Stimulated activated CD8-positive, alpha-beta memory T cell treated with anti-CD3 and anti-CD28 coated beads, Interleukin-12 subunit alpha, Interleukin-12 subunit beta, amount 100 ng/mL, for 4 hours (primary cell): ENCODE measurements at places on chromosomes 7 and 10.

GRCh38 chr10:88903715-88904114 lies 23.7 kb downstream of the STAMBPL1 start:
- no peak for DNase-seq

DNA sequence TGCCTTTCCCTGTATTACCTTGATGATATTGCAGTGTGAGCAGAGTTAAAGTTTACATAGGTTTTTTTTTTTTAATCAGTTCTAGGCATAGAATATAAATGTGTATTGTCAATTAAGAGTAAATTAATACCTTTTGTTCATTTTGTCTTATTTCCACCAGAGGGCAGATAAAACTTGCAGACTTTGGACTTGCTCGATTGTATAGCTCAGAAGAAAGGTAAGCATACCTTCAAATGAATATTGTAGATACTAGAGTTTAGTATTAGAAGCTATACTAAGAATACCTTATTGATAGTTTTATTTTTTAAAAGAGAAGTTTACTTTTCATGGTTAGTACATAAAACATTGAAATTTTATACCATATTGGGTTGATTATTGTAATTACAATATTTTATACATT lies 86.8 kb downstream of the MPLKIP start:
- DNase-seq, result no peak

DNA sequence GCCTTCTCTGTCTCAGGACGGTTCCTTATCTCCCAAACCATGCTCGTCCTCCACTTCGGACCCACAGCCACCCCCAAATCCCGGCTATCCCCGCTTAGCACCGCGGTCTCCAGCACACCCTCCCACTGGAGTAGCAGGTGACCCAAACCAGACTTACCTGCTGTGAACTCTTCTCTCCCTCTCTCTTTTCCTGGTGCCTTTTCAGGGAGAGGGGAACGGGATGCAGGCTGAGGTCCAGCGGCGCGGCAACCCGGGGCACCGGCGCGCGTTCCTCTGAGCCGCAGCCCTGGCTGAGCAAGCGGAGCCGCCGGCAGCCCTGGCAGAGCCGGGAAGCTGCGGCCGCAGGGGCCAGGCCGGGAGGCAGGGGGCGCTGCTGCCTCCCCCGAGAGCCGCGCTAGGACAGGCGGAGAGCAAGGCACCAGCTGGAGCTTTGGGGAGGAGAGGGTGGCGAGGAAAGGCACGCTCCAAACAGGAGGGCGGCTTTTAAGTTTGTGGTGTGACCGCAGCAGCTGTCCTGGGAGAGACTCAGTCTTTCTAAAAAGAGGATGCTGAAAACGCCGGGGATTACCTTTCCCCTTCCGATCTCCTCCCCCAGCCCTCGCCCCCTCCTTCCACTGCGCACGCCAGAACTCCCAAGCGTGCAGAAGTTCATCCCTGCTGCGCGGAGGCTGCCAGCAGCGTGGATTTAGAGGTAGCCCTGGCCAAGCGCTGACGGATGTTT lies at the start of gene SEMA3D:
Gene SEMA3D, minus strand, starts transcription at position 536 of the 721 bp plus-strand sequence. CDS start 65,165 bp downstream, outside the sequence.
- no peak for DNase-seq

DNA sequence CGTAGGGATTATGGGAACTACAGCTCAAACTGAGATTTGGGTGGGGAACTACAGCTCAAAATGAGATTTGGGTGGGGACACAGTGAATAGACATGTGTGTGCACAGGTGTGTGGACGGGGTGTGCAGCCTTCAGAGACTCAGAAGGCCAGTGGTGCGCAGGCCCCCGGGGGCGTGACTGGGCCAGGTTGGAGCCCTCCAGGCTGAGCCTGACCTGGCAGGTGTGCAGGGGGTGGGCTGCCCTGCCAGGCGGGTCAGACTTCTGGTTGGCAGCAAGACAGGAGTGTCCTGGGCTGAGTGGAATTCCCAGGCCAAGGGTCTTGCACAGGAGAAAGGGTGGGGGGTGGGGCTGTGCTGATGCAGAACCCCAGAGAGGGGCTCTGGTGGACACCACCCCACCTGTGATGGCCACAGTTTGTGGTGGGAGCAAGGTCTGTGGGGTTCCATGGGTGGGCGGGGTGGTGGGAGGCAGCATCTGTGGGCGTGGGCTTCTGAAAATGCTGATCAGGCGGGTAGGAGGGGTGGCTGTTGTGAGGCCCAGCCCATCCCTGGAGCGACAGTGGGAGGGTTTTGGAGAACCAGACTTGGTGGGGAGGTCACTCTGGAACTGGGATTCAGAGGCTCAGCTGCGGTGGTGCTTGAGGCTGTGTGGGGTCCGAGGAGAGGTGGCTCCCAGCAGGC lies 29.3 kb upstream of the PSMG3 start:
- DNase-seq, result no peak

GRCh38 chr7:30510124-30511075 lies 5.8 kb upstream of the GGCT start:
- DNase-seq, result no peak

GRCh38 chr10:29722777-29723176 lies 88.0 kb upstream of the SVIL start:
- no peak for DNase-seq

GRCh38 chr7:115679976-115680375 lies 350.6 kb downstream of the TFEC start:
- no peak for DNase-seq

DNA sequence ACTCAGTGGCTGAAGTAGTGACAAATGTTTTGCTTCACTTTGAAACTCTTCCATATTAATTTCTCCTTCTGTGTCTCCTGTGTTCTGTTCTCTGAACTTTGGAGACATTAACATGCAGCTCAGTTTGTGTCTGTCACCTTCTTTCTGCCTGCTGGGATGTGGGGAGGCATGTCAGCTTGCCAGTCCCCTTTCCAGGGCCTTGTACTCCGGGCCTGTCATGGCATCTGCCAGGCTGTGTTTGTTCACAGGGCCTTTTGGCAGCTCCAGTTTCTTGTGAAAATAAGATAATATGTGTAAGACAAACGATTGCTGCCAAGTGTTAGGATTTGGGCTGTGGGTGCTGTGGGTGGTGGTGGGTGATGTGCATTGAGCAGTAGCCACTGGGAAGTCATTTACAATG lies 76.1 kb upstream of the ELMO1 start:
- DNase-seq, result no peak

GRCh38 chr10:130934293-130935127 lies 377.0 kb downstream of the TCERG1L start:
- DNase-seq, result no peak

DNA sequence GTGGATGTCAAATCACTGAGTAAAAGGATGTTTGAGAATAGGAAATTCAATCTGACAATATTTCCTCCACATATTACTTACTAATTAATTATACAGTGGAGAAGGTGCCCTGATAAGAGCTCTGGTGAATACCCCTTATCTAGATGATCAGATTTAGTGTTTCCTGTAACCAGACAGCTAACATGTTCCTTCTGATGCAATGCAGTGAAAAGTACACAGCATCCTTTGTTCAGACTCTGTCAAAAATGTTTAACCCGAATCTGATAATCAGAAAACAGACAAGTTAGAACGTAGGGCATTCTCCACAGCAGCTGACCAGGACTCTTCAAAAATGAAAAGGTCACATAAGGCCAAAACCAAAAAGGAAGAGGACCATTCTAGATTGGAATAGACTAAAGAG lies 46.2 kb downstream of the WDR11 start:
- no peak for DNase-seq

DNA sequence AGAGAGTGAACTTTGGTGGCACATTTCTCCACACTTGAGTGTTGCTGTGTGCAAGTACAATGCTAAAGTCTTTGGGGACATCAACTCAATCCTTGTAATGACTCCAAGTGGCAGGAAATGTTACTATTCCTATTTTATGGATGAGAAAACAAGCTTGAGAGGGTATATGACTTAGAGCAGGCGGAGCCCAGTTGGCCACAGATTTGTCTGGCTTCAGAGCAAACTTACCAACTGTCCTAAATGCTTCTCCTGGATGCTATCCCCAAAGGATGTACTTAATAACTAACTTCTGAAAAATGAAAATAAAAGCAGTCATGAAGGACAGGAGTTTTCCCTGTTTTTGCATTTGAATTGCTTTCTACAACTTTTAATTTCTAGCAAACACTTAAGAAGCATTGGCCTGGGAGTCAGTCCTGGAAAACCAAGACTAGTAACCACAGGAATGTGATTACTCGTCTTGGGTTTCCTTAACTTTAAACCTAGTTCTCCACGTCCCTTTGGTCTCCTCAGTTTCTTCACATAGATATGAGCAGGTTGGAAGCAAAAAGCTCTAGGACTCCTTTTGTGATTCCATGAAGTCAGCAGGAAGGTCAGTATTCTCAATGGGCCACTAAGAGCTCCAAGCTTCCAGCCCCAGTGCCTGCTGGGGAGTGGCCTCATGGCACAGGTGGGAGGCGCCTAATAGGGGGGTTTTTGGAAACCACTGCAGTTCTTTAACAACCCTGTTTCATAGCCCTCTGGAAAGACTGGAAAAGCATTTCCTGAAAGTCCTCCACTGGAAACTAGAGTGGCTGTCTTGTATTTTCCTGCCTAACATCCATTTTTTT lies 140.8 kb downstream of the GLCCI1 start:
- no peak for DNase-seq

DNA sequence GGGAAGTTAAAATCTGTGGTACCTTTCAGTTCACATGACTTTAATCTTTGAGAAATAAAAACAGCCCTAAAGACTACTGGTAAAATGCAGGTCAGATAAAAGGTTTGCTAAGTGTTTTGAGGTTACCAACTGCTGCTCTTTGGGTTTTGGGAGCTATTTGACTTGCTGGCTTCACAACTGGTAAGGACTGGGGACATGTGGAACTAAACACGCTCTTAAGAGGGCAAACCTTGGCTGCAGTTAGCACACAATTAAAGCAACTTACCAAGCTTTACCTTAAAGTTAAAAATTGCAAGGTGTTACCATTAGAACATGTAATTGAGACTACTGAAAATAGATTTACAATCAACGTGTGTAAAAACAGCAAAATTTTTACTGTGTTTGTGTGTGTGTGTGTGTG lies 220.2 kb downstream of the PHF14 start:
- DNase-seq, result no peak

- no peak for DNase-seq
Observed at GRCh38 chr7:150453181-150453580, 2.8 kb downstream of the GIMAP8 start.

DNA sequence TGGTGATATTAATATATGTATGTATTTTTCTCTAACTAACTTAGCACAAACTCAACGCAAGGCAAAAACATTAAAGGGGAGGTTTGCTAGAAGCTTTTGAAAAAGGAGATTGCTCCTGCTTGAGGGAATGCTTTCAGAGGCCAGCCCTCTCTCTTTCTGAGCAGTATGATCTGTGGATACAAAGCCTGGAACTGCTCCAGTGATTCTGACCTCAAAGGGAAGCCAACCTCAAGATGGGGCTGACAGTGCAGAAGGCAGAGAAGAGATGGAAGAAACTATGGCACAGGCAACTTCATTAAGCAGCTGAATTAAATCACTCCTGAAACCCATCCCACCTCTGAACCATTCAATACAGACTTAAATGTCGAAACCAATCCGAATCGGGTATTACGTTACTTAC lies 102.4 kb downstream of the USP6NL start:
- DNase-seq, result no peak

- DNase-seq, result no peak
Observed at GRCh38 chr10:79331226-79331625, 16.0 kb upstream of the PPIF start.

DNA sequence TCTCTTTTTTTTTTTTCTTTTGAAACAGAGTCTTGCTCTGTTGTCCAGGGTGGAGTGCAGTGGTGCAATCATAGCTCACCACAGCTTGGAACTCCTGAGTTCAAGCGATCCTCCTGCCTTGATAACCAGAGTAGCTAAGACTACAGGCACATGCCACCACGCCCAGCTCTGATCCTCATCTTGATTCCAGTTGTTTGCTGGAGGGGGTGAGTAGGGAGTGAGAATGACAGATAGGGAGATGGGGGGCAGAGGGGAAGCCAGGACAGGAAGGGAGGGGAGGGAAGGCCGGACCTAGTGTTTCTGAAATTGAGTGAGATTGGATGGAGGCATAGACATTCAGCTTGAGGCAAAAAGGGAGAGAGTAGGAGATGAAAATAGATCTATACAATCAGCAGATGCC lies 25.2 kb upstream of the CPXM2 start:
- DNase-seq, result no peak

DNA sequence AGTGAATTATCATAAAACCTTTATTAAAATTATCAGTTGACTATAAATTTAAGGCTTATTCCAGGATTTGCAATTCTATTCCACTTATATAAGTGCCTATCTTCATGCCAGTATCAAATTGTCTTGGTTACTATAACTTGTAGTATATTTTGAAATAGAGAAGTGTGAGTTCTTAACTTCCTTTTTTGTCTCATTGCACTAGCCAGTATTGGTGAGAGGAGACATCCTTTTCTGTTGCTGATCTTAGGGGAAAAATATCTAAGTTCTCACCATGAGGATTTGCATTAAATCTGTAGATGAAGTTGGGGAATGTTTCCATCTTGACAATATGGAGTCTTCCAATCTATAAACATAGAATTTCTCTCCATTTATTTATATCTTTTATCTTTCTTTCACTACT lies 104.2 kb upstream of the MKI67 start:
- DNase-seq, result no peak

DNA sequence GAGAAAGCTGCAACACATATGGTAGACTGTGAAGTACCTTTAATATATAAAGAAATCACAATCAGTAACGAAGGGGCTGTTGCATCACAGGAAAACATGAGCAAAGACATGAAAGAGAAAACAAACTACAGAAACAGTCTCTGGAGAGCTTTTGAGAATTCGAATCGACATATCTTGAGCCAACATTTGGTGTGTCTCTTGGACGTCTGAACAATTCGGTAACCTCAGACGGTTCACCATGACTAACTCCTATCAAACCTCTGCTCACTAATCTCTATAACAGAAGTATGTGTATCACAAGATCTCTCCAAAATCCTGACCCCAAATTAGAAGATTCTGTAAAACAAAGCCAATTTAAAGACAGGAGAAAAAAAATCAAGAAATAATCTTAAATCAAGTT lies 262.0 kb upstream of the YAE1 start:
- no peak for DNase-seq

GRCh38 chr7:115340828-115341227 lies 418.9 kb downstream of the MDFIC start:
- no peak for DNase-seq

GRCh38 chr10:127756264-127756663 lies 19.3 kb downstream of the FOXI2 start:
- no peak for DNase-seq

- DNase-seq, result no peak
Observed at GRCh38 chr10:49277973-49278372, 21.0 kb upstream of the C10orf71 start.

DNA sequence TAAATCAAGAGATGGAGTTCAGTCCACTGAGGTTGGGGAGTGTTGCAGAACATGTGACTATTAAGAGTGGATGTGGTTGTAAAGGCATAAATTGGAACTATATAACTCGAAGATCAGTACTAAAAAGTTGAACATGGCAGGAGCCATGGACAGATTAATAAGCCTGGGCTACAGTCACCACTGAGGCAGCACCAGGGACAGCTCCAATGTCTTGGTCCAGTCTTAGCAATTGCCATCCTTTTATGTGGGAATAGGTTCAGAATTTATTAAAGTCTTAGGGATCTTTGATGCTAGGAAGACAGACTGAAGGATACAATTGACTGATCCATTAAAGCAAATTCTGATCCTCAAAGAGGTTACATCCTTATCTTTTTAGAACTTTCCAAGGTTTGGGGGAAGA lies 156.6 kb downstream of the ADRA2A start:
- no peak for DNase-seq

- DNase-seq, result no peak
Observed at GRCh38 chr7:20892776-20893175, 106.1 kb upstream of the SP8 start.
